ENCODE measurements at places on chromosomes 2 and 18.

GRCh38 chr18:59932401-59932800, 32.6 kb downstream of the PMAIP1 start:
- no peak for DNase-seq

DNA sequence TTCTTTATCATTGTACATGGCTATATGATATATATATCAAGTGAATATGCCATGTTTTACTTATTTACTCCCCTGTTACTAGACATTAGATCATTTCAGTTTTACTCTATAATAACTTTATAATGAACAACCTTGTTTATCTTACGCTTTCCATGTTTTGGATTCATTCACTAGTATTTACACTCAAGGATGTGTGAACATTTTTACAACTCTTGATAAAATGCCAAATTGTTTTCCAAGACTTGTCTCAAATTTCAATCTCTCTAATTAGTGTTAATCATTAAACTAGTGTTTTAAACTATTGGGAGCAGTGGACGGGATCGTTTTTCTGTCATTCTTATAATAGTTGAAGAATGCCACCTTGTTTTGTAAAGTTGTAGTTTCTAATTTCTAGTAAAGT, 51.5 kb upstream of the B3GNT7 start:
- DNase-seq = no peak

DNA sequence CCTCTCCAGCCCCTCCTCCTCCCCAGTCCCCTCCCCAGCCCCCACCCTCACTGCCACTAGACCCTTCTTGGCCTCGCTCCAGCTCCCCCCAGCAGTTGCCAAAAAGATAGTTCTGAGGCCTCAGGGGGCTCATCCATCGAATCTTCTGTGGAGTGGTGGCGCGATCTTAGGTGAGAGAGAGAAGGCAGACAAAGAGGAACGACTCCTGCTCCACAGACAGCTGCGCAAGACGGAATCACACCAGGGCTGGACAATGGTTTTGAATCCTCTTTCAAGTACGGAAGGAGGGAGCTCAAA, 68.1 kb downstream of the LAMA3 start:
- no peak for DNase-seq

DNA sequence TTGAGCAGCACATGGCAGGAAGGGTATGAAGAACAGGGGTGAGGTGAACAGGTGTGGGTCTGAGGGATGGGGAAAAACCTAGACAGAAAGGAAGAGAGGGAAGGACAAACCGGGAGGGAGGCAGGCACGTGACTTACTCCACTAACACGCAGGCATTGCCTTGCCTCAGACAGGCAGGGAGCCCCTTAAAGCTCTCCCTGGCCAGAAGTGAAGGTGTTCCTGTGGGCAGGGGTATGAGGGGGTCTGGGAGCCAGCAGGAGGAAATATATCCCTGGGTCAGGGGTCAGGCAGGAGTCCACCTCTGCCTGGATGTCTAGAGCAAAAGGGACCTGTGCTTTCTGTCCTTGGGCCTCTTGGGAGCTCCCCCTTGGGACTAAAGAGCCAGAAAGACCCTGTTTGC, 135.3 kb upstream of the EPAS1 start:
- no peak for DNase-seq

DNA sequence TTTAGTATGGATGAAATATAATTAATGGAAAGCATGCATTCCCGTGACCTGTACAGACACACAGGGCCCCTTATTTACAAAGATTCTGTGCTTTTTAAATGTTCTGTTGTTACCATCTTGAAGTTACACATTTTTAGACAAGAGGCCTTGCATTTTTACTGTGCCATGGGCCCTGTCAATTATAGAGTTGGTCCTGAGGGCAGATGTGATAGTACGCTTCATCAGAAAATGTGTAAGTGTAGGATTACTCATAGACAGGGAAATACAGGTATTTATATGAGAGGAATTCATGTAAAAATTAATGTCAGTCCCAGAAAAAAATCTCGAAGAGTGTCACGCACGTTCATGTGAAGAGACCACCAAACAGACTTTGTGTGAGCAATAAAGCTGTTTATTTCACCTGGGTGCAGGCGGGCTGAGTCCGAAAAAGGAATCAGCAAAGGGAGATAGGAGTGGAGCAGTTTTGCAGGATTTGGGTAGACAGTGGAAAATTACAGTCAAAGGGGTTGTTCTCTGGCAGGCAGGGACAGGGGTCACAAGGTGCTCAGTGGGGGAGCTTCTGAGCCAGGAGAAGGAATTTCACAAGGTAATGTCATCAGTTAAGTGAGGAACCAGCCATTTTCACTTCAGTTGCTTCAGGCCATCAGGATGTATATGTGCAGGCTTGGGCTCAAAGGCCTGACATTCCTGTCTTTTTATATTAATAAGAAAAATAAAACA, 12.2 kb upstream of the ALPK2 start:
- no peak for DNase-seq

DNA sequence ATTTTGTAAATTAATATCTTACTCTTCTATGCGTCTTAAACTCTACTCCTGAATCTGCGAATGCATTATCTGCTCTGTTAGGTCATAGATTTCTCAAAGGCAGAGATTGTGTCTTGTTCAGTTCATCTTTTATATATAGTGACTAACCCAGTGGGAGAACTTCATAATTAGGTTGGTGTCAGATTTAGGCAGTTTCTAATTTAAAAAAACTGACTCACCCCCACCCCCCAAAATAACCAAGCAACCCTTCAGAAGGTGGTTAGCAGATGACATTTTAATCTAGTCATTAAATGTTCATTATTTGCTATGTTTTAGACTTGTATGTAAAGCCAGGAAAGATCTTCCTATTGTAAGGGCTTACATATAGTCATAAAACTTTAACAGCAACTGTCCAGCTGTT, 10.4 kb downstream of the SERPINB12 start:
- DNase-seq = no peak

GRCh38 chr2:152068226-152068625, 30.6 kb downstream of the CACNB4 start:
- no peak for DNase-seq

- no peak for DNase-seq
Measured at GRCh38 chr2:240919786-240920782, 13.9 kb downstream of the CROCC2 start.

DNA sequence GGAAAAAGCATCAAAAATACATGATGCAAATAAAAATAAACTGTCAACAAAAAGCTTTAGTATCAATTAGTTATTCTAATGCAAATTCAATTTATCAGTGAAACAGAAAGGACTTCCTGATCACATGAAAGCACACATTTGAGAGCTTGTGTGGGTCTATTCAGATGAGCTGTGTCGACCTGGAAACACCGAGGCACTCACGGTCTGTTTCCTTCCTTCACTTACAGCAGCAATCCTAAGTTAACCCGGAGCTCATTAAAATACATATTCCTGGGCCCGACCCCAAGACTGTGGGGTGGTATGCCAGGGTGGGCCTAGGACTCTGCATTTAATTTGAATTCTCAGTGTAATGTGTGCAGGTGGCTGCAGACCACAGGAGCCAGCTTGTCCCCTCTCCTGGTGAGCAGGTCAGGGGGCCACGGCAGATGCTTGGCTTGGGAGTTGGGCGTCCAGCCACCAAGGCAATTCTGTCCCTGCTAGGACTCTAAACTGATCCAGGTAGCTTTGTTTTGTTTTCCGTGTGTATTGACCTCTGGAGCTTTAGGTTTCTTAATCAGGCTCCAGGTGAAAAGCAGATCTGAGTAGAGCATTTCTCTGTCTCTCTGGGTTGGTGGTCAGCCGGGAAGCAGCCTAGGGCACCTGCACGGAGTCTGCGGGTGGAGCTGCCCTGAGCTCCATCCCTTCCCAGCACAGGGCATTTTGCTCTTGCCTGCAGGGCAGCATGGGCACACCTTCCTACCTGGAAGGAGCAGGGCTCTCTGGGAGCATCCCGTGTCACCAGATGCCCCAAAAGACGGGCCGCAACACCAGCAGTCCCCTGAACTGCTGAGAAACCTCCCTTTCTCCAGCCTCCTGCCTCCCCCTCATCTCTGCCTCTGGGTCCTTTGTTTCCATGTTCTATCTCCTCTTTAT, 9.0 kb downstream of the MBP start:
- no peak for DNase-seq

DNA sequence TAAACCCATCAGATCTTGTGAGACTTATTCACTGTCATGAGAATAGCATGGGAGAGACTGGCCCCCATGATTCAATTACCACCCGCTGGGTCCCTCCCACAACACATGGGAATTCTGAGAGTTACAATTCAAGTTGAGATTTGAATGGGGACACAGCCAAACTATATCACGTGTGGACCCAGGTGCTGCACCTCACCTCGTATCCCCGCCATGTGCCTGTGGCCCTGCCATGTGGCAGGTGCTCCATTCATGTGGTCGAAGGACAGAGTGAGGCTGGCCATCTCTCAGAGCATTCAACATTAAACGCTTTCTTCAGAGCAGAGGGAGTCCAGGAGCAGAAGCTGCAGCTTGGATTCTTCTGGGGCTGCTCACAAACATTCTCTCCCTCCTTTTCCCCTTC, 32.3 kb downstream of the MROH2A start:
- DNase-seq = no peak

GRCh38 chr2:233745073-233745755, 14.9 kb upstream of the UGT1A1 start:
- no peak for DNase-seq

- no peak for DNase-seq
Measured at GRCh38 chr18:59718464-59719157, 21.4 kb upstream of the CCBE1 start.

DNA sequence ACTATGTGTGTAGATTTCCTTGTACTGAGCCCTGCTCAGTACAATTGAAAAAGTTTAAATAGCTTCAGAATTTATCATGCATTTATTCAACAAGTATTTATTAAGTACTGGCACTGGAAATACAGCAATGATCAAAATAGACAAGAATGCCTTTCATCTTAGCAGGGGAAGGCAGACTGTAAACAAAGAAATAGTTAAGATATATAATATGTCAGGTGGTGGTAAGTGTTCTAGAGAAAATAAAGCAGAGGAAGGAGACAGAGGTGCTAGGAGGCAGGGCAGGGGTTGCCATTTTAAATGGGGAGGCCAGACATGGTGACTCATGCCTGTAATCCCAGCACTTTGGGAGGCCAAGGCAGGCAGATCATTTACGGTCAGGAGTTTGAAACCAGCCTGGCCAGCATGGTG, 13.6 kb upstream of the LIPG start:
- DNase-seq = no peak

DNA sequence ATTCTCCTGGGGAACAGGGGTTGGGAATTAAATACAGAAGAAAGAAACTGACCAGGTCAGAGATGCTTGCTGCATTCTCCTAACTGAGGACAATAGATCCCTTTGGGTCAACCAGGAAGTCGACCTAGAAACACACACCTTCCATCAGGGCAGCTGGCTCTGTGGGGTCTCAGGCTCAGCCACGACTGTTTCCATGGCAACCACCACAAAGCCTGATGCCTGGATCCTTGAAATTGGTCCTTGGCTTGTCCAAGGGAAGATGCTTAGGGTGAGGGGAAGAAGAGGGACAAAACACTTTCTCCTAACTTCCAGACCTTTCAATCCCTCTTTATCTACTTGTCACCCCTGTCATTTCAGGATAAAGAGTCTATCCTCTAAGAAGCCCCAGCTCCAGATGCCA, 194.4 kb downstream of the ALK start:
- no peak for DNase-seq

- no peak for DNase-seq
Measured at GRCh38 chr2:180733330-180733729, 247.1 kb upstream of the UBE2E3 start.

DNA sequence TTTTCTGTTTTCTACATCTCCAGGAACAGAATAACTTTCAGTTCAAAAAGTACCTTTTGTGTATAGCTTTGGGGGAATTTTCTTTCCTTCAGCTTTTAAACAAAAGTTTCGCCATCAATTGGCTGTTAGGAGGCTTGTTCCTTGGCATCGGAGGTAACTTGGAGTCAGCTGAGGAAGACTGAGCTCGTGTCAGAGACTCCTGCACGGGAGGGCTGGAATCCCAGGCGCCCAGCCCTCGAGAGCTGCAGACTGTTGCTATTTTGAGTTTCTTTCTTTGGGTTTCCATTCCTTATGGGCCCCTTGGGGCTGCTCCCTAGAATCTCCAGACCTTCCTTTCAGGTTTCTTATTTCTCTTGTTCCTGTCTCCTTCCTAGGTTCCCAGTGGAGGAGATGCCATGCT, 8.1 kb downstream of the EMILIN2 start:
- no peak for DNase-seq

DNA sequence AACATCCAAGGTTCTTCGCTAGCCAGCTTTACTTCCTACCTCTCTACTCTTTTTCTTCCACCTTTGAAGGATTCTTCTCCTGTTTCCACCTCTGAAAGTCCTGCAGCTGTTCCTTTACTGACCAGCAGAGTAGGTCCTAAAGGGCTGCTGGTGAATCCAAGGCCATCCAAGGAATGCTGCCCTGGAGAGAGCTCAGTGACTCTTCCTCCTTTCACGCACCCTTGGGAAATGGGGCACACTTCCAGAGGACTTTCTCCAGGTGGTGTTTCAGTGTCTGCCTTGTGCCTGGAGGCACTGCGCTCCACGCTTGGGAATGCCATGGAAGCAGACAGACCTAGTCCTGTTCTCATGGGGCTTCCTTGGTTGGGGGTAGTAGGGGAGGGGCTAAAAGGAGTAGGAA, 45.4 kb downstream of the SLC16A14 start:
- no peak for DNase-seq

- no peak for DNase-seq
Measured at GRCh38 chr2:83378921-83379320, 1080.2 kb downstream of the SUCLG1 start.

DNA sequence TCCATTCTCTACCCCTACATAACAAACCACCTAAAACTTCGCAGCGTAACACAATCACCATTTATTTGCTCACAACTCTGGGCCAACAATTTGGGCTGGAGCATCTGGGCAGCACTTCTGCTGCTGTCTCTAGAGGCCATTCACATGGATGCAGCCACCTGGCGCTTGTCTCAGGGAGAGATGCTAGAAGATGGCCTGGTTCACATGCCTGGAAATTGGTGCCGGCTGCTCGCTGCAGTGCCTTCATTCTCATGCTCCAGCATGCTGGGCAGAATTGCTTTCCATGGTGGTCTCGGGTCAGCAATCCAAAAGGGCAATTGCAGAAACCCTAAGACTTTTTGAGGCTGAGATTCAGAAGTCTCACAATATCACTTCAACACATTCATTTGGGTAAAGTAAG, 157.4 kb downstream of the SUCLG1 start:
- no peak for DNase-seq

GRCh38 chr2:219049282-219049681, 8.0 kb upstream of the CFAP65 start:
- DNase-seq = no peak

- DNase-seq = no peak
Measured at GRCh38 chr2:69390001-69390400, 3.0 kb upstream of the GFPT1 start.

DNA sequence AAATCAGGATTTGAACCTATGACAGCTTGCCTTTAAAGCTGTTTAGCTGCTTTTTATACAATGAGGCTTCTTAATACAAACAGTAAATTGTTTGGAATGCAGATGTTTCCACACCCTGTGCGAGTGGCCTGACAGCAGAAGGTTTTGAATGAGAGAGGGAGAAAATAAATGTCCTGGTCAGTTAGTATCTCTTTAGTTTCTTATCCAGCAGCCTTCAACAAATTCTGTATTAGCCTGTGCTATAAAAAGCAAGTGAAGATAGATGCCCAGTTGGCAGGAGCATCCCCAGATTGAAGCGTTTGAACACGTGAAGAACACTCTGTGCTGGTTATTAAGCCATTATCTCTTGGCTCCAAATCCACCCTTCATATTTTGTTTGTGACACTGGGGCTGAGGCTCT, 70.6 kb downstream of the CERS6 start:
- no peak for DNase-seq

- no peak for DNase-seq
Measured at GRCh38 chr2:154132827-154133226, 261.1 kb downstream of the GALNT13 start.

Data from stimulated activated CD8-positive, alpha-beta memory T cell treated with anti-CD3 and anti-CD28 coated beads, Interleukin-12 subunit alpha, Interleukin-12 subunit beta, amount 100 ng/mL, for 1 hour (primary cell).